ENCODE measurements at places on chromosomes 6 and 20.
A peak's percentile ranks its signal among the peaks of the same experiment; 100 is the strongest.

GRCh38 chr6:68746376-68746775 is 111.3 kb downstream of the ADGRB3 start:
- DNase-seq, result no peak

DNA sequence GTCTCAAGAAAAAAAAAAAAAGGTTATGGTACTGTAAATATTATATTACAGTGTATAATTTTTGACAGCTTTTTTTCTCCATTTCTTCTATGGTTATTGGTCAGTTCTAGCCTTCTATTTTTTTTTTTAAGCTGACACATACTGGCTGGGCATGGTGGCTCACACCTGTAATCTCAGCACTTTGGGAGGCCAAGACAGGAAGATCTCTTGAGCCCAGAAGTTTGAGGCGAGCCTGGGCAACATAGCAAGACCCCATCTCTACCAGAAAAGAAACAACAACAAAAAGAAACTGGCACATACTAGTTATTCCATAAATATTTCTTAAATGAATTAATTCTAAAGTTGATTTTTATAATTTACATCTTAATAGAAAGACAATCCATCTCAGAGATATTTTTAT is 27.6 kb upstream of the PRND start:
- no peak for DNase-seq

DNA sequence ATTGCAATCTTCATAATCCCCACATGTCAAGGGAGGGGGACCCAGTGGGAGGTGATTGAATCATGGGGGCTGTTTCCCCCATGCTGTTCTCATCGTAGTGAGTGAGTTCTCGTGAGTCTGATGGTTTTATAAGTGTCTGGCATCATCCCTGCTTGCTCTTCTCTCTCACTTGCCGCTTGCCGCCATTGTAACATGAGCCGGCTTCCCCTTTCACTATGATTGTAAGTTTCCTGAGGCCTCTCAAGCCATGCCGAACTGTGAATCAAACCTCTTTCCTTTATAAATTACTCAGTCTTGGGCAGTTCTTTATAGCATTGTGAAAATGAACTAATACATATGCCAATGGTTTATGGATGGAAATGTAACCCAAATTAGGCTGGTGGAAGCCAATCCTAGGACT is 109.4 kb upstream of the AKAP12 start:
- no peak for DNase-seq

DNA sequence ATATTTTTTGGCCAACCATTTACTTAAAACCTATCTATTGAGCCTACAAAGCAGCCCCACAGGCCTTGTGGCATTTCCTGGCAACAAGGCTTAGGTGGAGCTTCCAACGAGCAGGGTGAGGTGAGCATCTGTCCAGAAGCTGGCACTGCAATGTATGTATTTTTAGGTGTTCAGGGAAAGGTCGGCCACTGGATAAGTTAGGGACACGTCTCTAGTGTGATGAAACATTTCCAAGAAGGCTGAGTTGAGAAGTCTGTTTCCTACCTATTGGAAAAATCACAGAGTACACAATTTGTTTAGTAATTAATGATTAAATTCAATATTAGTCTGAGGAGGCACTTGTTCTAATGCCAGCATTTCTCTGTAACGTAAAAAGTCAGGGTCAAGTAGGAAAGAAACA is 17.8 kb upstream of the RCAN2 start:
- DNase-seq, result no peak

DNA sequence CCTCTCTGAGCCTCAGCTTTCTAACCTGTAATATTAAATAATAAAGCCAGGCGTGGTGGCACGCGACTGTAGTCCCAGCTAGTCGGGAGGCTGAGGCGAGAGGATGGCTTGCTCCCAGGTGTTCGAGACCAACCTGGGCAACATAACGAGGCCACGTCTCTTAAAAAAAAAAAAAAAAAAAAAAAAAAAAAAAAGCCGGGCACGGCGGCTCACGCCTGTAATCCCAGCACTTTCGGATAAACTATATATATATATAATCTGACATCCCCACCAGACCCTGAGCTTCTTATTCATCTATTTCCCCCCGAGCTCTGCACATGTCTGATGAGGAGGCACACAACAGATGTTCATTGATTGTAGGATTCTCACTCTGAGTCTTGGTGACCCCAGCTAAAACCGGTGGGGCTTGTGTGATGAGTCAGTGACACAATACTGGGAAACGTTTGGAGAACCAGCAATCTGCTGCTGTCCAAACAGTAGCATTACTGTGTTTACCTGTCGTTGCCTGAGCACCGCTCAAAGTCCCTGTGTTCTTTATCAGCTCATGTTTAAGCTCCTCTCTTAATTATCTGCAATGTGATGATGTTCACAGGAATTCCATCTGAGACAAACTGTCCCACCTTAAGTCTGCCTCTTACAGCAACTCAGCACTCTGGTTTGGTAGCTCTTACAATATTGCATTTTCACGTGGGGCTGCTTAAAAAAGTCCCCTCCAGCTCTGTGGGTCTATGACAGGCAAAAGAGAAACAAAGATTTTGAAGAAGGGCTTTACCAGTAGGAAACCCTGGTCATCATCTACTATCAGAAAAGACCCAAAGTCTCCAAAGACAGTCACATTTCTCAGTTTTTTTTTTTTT is 1.0 kb upstream of the SPATA2 start:
- no peak for DNase-seq

DNA sequence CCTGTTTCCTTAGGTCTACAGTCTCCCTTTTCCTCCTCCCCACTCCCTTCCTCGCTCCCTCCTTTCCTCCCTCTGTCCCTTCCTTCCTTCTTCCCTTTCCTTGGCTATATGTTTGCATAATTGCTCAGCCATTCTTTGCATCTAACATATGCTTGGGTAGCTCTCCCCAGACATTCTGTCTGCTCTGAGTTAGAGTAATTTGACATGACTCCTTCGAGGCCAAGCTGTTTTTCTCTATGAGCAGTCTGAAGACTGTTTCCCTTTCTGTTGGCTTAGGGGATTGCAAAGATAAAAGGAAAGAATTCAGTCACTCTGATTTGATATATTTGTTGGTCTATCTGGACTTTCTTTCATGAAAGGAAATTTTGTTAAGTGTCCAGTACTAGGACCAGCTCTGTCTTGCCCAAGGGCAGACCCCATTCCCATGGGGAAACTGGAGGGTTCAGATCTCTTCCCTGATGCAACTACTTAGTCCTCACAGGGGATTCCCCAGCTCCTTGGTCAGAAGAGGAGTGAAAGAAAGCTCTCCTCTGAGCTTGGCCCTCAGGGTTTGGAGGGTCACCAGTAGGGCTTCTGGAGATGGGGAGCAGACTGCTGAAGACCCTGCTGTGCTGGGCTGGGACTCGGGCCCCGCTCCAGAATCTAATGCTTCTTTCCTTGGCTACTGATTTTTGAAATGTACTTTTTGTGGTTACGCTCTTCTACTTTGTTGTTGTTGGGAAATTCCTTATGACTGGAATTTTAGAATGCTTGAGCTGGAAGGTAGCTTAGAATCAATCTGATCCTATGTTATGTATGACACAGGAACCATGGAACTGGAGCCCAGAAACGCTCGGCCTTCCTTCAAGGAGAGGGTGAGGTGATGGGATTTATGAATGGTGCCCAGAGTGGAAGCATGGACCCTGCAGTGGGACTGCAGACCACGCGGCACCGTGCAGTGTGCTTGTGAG is 63.7 kb upstream of the SLC22A23 start:
- no peak for DNase-seq

DNA sequence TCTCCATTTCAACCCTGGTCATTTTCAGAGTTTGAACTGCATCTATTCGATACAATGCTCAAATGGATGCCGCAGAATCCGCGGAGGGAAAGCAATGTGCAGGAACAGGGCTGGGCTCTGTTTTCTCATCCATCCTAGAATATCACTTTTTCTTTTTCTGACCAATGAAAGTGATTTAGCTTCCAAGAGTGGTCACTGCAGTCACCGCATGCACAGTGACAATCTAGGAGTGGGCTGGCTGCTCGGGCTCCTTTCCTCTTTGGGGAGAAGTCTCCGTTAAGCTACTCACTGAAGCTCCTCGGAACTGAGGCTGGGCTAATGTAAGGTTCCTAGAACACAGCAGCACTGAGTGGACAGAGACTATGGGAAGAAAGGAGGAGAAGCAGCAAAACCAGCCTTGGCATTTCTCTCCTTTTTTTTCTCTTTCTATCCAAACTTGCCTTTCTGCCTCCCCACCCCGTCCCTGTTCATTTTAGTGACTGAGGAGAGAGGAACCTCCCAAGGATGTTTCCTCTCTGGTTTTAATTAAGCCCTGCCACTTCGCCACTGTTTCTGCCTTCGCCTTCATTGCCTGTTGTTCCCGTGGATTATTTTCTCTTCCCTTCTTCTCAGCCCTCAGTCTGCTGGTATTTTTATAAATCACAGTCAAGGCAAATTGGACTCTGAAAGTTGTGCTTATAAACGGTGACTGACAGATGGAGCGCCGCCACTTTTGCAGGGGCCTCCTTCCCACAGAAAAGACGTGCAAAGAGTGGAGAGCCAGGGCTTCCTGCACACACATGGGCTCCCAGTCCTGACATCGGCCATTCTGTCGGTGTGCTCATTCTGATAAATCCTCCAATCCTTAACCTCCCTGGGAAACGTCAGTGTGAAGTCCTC is 41.1 kb downstream of the RAMACL start:
- DNase-seq, result no peak

DNA sequence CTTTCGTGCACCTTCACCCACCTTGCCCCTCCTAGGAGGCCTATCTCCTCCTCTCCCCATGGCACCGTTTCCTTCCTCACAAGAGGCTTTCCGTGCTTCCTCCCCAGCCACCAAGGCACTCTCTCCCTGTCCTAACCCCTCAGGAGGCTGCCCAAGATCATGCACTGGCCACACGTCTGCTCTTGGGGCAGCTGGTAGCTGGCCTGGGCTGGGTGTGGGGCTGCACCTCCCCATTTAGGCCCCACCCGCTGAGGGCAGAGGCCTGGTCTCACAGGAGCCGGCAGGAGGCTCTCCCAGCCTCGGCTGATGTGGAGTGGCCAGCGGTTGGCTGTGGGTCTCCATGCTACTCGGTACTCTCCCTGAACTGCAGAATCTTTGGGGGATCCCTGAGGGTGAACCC is 13.6 kb downstream of the NOL4L start:
- no peak for DNase-seq

DNA sequence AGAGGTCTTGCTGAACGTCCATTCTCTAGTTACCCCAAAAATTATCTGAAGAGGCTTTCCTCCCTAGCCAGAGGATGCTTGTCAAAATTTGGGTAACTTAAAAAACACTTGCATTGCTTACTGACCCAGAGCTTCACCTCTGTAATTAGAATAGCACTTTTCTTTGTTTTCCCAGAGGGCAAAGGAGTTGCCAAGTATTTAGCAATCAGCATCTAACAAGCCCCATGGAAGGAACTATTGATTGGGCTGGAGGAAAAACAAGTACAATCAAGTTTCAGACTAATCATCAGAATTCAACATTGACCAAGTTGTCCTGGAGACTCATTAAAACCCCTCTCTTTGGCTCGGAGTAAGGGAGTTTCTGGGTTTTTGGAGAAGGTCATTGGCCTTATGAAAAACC is 226.4 kb downstream of the TBC1D7 start:
- DNase-seq, result peak; percentile 10

DNA sequence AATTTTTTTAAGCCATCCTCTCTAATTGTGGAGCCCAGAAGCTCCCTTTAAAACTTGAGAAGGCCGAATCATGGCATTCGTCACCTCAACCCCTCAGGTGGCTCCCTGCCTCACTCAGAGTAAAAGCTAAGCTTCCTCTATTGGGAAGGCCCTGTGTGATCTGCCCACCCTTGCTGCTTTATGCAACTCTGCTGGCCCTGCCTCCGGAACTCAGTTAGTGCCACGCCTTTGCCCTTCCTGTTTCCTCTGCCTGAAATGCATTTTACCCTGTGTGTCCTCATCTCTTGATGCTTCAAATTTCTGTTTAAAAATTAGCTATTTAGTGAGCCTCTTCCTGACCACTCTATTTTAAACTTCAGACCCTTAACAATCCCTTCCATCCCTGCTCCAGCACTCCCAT is 5.7 kb downstream of the PACRG start:
- DNase-seq, result peak; percentile 57

GRCh38 chr6:91299544-91300491 is 712.9 kb upstream of the MAP3K7 start:
- DNase-seq, result no peak

DNA sequence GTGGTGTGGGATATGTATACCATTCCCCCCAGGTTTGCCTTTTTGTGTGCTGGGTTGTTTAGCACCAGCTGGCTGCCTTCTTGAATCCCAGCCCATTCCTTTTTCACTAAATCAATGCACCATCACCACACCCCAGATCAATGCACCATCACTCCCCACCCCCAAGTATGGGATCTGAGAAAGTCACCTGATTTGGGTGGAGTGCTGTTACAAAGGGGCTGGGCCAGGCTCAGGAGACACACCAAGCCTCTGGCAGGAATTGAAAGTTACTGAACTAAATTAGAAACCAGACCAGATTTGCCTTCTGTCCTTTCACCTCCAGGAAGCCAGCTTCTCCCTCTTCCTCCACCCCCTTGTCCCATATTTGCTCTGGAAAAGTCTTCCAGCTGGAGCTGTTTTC is 19.6 kb upstream of the PKHD1 start:
- no peak for DNase-seq

- DNase-seq, result no peak
Measured at GRCh38 chr6:14082771-14083170, 34.8 kb upstream of the CD83 start.

DNA sequence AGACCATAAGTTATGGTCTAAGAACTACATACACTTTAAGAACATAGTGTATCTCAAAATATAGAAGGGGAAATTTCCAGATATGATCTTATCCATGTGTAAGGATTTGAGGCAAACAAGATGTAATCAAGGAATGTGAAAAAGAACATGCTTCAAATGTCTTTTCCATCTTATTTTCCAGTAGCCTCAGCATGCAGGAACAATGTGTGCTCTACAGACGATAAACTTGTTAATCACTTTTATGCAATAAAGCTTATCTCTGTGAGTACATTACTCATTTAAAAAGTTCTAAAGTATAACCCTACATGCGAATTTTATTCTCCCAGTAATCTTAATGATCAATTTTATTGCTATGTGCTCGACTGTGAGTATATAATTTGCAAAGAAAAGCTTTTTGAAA is 185.2 kb downstream of the ALDH8A1 start:
- DNase-seq, result no peak

GRCh38 chr20:63884506-63885263 is 10.2 kb upstream of the DNAJC5 start:
- no peak for DNase-seq

GRCh38 chr6:99110029-99110428 is 162.3 kb upstream of the FBXL4 start:
- DNase-seq, result no peak

DNA sequence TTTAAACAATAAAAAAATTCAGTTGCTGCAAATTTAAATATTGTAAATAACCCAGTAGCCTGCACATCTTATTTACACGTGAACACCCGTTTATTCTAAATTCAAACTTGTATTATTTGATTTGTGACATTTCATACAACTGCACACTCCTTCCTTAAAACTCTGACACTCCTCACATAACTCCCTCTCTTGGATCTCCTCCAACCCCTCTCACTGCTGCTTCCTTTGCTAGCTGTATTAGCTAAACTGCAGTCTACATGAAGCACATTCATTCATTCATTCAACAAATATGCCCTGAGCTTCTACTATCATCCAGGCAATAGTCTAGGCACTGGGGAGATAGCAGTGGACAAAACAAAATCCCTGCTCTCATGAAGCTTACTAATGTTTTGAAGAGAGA is 47.0 kb downstream of the FBXL4 start:
- DNase-seq, result no peak
